Activated T-cell treated with anti-CD3 and anti-CD28 coated beads, Interleukin-2, amount 50 U/mL, for 24 hours (primary cell): ENCODE measurements at places on chromosomes 2 and 18.

- H3K36me3 ChIP-seq, result no peaks in the 10 kb centered on the region
- DNase-seq, result no peak
- H3K27me3 ChIP-seq, result no peaks in the 10 kb centered on the region
- peaks cover 22% of the 10 kb centered on the region for H3K4me1 ChIP-seq
Measured at GRCh38 chr18:58402247-58402646, 226.6 kb downstream of the ALPK2 start.

GRCh38 chr2:70922235-70923234 is 13.2 kb upstream of the ATP6V1B1 start:
- H3K36me3 ChIP-seq, result no peaks in the 10 kb centered on the region
- no peak overlapping the region for H3K4me3 ChIP-seq
- peak; percentile 22 for DNase-seq
- H3K4me1 ChIP-seq, result no peaks in the 10 kb centered on the region
- H3K27ac ChIP-seq, result no peak overlapping the region
- peaks cover 16% of the 10 kb centered on the region for H3K27me3 ChIP-seq

DNA sequence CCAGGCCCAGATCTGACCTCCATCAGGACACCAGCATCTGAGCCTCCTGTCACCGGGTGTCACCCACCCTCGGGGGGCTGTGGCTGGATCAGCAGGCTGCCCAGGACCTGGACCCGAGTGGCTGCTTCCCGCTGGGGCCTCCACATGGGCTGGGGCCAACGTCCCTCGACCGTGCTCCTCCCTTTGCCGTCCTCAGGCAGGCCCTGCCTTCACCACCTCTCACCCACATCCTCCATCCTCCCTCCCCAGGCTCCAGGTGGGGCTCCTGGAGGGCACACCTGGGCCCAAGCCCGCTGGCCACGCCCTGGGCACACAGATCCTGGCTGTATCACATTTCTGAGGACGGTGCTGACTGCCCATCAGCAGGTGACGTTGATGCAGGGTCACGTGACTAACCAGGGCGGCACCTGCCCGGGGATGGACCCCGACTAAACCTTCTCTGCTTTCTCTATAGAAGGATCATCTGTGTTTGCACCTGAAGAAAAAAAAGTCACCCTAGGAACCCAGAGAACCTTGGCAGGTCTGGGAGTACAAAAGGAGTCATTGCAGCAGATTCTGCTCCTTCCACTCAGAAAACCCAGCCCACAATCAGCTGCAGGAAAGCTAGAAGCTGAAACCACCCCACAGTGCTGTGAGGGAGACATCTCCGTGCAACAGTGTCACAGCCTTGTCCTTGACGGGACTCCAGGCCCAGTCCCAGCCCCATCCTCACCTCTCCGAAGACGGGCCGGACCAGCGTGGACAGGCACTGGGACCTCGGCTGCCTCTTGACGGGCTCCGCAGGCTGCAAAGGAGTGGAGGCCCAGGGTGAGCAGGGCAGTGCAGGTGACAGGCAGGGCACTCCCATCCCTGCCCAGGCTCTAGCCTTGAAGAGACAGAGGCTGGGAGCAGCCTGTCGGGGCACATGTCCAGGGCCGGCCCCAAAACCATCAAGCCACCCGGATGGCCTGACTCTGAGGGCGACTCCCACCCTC is 11.2 kb downstream of the STK25 start:
- no peaks in the 10 kb centered on the region for H3K27me3 ChIP-seq
- no peak for DNase-seq
- peaks cover 79% of the 10 kb centered on the region for H3K36me3 ChIP-seq

DNA sequence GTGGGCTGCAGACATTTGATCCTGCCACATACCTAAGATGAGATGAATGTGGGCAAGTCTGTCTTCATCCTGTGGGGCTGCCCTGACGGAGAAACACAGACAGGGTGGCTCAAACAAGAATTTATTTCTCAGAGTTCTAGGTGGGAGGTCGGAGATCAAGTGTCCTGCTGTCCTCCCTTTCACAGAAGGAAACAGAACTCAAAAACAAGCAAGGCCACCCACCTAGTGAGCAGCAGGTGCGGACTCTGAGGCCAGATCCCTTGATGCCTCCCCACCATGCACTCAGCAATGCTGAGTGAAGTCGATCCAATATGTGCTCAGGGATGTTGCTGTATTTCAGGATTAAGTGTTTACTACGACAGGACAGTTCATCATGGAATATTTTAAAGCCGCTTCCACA is 63.0 kb upstream of the SNTG2 start:
- no peaks in the 10 kb centered on the region for H3K4me1 ChIP-seq
- H3K27me3 ChIP-seq, result peaks cover 71% of the 10 kb centered on the region
- no peak for DNase-seq
- no peak overlapping the region for H3K27ac ChIP-seq
- no peaks in the 10 kb centered on the region for H3K36me3 ChIP-seq

- H3K4me1 ChIP-seq, result peaks cover 23% of the 10 kb centered on the region
- no peak for DNase-seq
- no peak overlapping the region for H3K4me3 ChIP-seq
- H3K27me3 ChIP-seq, result no peaks in the 10 kb centered on the region
- H3K36me3 ChIP-seq, result peaks cover 85% of the 10 kb centered on the region
Measured at GRCh38 chr18:69996951-69997798, 49.5 kb upstream of the CD226 start.

DNA sequence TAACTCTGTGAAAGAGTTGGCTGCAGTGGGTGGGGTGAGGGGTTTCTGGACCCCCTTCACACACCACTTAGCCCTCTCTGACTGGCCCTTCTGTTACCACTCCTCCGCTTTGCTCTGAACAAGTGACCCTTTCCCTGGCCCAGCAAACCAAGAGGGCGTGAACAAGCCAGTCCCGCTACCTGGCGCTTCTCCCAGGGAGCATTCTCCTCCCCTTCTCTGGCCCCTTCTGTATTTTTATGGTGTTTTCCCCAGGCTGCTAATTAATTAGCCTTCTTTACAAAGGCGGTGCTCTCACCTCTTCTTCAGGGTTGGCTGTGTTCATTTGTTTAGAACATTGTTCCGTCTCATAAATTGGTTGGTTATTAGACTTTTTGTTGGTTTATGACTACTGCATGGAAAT is 180.1 kb downstream of the MGAT5 start:
- no peak for DNase-seq
- no peak overlapping the region for H3K27ac ChIP-seq
- H3K4me1 ChIP-seq, result no peaks in the 10 kb centered on the region
- peaks cover 89% of the 10 kb centered on the region for H3K36me3 ChIP-seq

- no peak for DNase-seq
- no peak overlapping the region for H3K4me3 ChIP-seq
- H3K36me3 ChIP-seq, result no peaks in the 10 kb centered on the region
- no peaks in the 10 kb centered on the region for H3K27me3 ChIP-seq
Measured at GRCh38 chr2:70477441-70477844, 76.2 kb downstream of the TGFA start.

DNA sequence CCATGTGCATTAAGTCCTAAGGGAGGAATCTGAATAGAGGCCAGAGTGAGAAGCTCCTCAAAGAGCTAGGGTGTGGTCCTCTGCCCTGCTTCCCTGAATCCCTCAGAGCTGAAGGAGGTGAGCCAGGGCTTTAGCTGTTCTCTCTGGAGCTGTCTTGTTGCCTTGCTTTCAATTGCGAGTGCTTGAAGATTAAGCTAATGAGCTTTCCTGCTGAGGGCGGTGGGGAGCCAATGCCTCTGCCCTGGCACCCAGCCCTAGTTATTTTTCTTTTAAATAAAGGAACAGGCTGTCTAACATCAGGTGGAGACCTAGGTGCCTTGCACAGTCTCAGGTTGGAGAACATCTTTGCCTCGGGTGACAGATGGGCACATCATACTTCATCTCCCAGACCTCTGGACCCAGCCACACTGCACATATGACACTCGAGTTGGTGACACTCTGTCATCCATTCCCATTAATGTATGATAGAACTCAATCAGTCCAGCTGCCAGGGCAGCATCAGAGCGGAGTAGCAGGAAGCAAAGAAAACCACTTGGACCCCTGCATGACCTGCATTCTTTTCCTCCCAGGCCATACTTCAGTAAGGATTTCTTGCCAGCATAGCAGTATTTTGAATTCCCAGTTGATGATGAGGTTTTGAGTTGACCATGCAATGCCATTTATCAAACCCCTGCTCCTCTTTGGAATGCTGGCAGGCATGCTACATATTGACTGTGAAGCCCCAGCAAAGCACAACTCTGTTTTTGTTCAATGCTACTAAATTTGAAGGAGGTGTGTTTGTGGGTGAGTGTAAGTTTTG is 292.7 kb downstream of the RNF144A start:
- no peaks in the 10 kb centered on the region for H3K36me3 ChIP-seq
- no peaks in the 10 kb centered on the region for H3K4me1 ChIP-seq
- no peak overlapping the region for H3K27ac ChIP-seq
- no peak overlapping the region for H3K4me3 ChIP-seq
- no peak for DNase-seq
- H3K27me3 ChIP-seq, result no peaks in the 10 kb centered on the region

DNA sequence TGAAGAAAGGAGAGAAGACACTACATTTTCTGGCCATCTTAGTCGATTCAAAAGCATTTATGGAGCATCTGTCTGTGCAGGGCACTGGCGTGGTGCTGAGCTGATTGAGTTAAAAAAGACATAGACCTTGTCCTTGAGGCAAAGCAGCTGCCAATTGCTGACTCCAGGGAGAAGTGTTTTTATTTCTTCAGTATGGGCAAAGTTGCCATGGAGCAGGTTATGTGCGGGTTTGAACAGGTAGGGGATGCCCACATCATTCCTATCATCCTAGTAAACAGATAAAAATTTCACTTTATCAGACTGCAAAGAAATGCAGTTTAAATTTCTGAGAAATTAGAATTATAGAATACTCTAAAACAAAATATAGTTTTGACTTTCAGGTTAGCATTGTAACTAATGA is 125.8 kb downstream of the NUP35 start:
- no peaks in the 10 kb centered on the region for H3K27me3 ChIP-seq
- H3K4me1 ChIP-seq, result no peaks in the 10 kb centered on the region
- no peaks in the 10 kb centered on the region for H3K36me3 ChIP-seq

DNA sequence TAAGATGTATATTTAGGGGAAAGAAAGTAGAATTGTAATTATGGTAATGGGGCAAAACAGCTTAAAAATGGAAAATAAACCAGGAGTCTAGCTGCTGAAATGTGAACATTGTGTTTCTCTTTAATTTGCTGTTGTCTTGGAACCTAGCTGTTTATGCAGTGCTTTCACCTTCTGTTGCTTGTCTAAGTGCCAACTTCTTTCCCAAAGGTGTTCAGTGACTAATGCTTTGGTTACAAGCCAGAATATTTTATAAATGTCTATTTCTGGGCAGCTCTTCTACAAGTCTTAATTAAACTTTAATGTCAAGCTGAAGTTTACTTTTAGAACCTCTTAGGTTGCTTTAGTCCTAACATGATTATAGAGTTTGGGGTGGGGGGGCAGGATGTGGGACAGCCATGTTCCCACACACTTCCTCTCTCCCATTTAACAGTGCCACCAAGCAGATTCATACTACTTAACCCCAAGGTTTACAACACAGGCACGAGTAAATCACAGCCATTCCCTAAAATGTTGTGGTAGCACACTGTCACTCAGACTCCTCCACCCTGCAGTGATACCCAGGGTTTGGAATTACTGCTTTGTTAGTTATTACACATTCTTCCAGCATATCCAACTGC is 60.6 kb downstream of the ITGA4 start:
- H3K27ac ChIP-seq, result peak overlapping the region; percentile 80
- no peak for DNase-seq
- H3K27me3 ChIP-seq, result no peaks in the 10 kb centered on the region
- peaks cover 49% of the 10 kb centered on the region for H3K4me1 ChIP-seq
- no peak overlapping the region for H3K4me3 ChIP-seq

DNA sequence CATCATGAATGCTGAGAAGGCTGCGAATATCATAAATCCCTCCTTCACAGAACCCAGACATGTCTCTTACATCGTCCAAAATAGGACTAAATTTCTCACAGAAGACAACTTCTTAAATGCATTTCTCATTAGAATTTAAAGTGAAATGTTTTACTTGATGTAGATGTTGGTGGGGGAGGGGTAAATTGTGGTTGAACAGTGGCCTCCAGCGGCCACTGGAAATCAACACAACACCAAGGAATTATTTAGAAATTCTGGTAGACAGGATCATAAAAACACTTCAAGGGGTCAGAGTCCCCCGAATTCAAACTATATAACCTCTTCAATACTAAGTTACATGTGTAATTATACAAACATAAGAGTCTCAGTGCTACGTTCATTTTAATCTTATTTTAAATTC is 135.9 kb downstream of the ABCA12 start:
- no peak overlapping the region for H3K27ac ChIP-seq
- no peaks in the 10 kb centered on the region for H3K4me1 ChIP-seq
- no peak for DNase-seq
- no peak overlapping the region for H3K4me3 ChIP-seq

GRCh38 chr2:55415300-55415699 is 4.4 kb downstream of the CCDC88A start:
- DNase-seq, result no peak
- H3K27ac ChIP-seq, result no peak overlapping the region
- no peak overlapping the region for H3K4me3 ChIP-seq
- no peaks in the 10 kb centered on the region for H3K36me3 ChIP-seq

DNA sequence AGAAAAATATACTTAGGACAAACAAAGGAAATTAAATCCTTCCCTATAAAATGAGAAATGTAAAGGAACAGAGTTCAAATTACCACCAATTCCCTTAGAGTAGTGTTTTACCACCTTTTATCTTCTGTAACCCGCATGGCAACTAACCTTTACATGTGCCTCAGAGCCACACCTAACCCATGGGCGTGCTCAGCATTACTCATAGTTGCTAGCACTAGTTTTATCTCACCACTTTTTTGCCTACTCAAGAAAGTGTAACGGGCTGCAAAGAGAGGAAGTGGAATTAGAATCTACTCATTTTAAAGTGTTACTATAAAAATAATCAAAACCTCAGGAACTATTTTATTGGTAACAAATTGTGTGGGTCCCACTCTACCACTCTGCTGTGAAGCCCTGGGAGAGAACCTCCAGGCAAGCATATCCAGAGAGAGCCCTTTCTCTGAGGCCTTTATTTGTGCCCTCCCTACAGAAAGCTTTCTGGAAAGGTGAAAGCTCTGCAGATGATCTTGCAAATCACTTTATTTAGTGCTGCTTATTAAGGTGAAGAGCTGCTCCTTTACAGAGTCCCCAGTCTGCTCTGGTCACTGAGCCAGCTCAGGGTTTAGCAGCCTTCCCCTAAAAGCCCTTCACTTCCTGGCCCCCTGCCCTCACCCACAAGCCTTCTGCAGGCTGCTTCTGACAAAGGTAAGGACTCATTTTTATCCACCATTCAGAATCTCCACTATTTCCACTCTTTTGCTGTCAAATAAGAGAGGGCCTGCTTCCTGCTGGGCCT is 98.8 kb downstream of the TRABD2A start:
- peak; percentile 50 for DNase-seq
- peak overlapping the region; percentile 89 for H3K27ac ChIP-seq
- no peaks in the 10 kb centered on the region for H3K27me3 ChIP-seq

DNA sequence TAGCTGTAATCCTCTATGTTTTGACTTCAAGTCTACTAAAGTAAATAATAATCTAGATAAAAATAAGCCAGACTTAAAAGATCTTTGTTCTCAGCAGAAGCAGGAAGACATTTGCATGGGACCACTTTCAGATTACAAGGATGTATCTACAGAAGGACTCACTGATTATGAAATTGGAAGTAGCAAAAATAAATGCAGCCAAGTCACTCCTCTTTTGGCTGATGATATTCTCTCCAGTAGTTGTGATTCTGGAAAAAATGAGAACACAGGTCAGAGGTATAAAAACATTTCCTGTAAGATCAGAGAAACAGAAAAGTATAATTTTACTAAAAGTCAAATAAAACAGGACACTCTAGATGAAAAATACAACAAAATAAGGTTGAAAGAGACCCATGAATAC is 338.4 kb downstream of the ZNF804A start:
- no peak overlapping the region for H3K27ac ChIP-seq
- no peaks in the 10 kb centered on the region for H3K4me1 ChIP-seq
- H3K4me3 ChIP-seq, result no peak overlapping the region
- H3K36me3 ChIP-seq, result no peaks in the 10 kb centered on the region
